Skin of body (tissue), 3 donors: ENCODE measurements at places on chromosomes 13 and 19.

DNA sequence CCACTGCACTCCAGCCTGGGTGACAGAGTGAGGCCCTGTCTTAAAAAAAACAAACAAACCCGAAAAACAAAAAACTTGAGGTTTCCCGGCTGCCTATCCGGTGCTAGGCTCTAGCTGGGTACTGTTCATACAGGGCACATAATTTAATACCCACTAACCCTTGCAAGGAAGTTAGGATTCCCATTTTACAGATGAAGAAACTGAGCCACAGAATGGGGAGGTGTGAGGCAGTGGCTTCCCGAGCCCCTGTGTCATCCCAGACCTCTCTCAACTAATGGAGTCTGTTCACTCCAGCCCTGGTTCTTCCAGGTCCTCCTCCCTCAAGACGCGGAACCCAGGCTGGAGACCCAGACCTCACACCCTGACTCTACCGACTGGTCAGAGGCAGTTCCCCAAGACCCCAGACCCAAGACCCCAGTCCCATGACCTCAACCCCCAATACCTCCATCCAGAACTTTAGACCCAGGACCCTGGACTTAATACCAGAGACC, 576 bp downstream of the APBA3 start:
- no peak for DNase-seq

- DNase-seq = no peak
Observed at GRCh38 chr13:67740871-67741535, 510.9 kb upstream of the PCDH9 start.

DNA sequence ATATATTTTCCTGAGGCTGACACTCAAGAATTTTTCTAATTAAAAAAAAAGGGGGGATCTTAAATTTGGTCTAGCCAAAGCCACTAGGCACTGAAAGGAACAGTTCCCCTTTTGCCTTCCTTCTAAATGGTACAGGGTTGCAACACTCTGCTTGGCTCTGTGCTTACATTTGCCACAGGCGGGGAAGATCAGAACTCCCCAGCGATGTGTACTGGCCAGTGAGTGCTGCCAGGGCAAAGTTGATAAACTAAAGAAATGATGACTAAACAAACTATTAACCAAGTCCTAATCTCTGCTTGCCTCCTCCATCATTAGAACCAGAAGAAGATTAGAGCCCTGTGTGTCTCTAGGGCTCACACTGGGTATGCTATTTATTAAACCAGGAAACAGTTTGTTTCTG, 75.3 kb upstream of the SCEL start:
- no peak for DNase-seq

GRCh38 chr19:18704971-18705370, 21.5 kb downstream of the CRTC1 start:
- DNase-seq = peak; percentile 33

- no peak for DNase-seq
Observed at GRCh38 chr13:101139081-101139480, 277.2 kb downstream of the NALCN start.

DNA sequence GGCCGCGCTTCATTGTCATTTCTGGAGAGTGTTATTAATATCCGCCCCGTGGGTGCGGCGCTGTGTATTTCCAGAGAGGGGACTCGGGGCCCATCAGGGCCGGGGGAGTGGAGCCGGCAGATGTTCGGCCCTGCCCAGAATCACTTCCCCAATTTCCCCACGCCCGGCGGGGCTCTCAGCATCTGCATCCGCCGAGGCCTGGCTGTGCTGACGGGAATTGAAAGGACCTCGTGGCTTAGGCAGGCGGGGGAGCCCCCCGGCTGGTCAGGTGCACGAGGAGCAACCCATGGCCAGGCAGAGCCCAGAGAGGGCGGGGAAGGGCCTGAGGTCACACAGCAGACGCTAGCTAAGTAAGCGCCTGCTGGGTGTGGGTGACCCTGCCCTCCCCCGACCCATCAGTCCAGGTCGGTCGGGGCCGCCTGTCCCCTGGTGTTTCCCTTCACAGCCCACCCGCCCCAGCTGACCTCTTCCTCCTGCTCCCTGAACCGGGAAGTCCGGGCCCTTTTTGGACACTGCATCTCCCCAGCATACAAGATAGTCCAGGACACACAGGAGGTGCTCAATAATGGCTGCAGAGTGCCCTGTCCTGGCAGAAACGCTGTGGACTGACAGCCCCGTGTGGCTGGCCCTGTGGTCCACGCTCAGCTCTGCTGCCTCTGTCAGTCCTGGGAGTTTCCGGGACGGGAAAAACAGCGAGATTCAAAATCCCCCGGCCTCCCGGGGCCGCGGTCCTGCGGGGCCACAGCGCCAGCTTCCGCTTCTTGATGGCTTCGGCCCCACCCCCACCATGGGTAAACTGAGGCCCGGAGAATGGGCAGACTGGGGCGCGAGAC, 22.1 kb downstream of the ARID3A start:
- no peak for DNase-seq

DNA sequence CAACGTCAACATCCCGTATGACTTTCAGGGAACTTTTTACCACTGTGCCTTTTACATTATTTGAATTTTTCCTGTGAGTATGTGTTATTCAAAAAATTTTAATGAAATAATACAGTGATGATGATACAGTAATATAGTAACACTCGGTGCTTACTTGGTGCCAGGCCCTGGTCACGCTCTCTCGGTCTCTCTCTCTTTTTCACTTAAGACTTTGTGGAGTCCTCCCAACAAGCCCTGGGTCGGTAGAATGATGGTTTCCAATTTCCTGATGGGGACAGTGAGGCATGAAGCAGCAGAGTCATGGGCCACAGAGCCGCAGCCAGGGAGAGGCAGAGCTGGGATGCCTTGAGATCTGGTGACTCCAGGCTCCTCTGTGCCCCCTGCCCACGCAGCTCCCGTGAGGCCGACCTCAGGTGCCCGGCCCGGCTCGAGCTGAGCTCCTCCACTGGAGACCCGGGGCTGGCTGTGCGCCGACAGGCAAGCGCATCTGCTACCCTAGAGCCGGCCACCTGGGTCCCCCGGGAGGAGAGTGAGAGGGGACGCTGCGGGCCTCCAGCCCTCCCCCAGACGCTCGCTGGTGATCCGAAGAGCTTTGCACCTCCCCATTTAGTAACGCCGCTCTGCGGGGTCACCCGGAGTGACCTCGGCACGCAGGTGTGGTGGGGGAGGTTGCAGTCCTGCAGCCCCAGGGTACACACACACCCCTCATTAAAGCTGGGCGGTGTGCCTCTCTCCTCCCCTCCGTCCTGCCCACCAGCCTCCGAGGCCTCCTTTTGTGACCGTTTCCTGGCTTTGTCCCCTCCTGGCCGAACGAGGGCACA, 4.4 kb upstream of the SBK3 start:
- no peak for DNase-seq

GRCh38 chr13:107534548-107534947, 680.8 kb downstream of the LIG4 start:
- no peak for DNase-seq

DNA sequence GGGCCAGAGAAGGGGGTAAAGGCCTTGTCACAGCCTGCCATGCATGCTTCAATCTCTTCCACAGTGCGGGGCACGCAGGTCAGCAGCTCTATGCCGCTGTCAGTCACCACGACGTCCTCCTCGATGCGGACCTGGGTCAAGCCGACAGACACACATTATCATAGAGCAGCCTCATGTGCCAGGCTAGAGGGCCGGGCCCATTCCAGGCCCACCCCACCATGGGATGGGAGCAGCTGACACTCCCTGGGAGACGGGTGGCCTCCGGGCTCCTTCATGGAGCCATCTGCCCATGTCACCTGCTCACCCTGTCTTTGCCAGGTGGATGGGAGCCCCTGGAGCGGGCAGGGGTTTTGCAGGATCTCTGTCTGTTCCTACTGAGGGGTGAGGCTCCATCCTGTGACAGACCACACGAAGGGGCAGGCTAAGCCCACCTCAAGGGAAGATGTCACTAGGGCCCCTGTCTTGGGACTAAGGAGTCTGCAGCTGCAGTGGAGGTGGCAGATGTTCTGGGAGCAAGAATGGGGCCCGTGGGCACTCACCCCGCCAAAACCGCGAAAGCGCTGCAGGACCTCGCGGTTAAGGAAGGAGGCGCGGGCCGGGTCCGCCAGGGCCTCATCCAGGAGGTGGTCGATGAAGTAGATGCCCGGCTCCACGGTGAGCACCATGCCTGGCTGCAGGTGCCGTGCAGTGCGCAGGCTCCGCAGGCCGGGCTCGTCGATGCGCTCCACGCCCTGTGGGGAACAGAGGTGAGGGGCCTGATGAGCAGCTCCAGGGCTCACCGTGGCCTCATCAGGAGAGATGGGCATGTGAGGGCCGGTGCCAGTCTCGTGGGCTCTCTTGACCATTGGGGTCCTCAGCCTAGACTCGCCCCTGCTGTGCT, 14.1 kb downstream of the CEBPG start:
- DNase-seq = no peak

GRCh38 chr13:68359105-68359504, 1129.0 kb upstream of the PCDH9 start:
- DNase-seq = no peak

DNA sequence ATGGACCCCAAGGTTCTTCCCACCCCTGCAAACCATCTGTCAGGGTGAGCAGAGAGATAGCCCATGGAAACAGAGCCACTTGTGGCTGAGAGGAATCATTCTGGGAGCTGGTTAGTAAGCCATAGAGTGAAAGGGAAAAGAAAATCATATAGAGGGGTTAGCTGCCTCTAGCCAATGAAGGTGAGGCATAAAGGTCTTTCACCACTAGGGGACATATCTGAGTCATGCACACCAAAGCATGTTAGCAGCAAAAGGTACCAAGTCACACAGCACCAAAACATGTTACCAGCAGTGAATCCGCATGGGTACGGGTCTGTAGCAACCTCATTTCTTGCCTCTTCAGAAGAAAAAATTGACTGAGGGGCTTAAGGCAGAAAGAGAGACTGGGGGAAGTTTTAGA, 76.7 kb upstream of the ZNF43 start:
- no peak for DNase-seq

GRCh38 chr13:28002886-28003698, 14.6 kb upstream of the URAD start:
- no peak for DNase-seq

- DNase-seq = no peak
Observed at GRCh38 chr13:90448466-90449037, 898.9 kb upstream of the MIR17HG start.

DNA sequence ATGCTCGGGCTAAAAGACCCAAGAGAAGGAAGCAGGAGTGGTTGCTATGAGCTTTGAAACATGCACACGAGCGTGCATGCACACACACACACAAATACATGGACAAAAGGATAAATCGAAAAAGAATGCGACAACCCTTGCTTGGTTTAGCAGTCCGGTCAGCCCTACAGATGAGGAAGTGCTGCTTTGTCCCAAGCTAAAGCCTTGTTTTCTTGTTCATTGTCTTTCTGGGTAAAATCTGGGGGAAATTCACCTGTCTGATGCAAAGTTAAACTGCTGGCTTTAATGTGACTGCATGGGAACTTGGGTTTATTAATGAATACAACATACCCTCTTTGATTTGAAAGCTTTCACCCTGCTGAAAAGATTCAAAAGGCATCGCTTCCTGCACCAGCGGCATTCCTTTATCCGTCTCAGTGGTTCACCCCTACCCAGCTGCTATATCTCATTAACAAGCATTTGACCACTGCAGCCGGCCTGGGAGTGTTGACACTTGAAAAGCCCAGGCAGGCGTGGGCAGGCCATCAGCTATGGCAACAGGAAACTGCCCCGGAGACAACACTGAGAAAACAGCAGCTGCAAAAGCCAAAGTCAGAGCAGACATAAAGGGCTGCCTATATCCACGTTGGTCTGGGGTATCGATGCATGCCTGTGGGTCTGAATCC, 301.7 kb downstream of the NDFIP2 start:
- DNase-seq = peak; percentile 32
